ENCODE measurements at places on chromosomes 6 and 20.

GRCh38 chr6:166924531-166924930 is 31.8 kb downstream of the RNASET2 start:
- no peak for DNase-seq

- DNase-seq: no peak
Measured at GRCh38 chr6:157531169-157531985, 150.4 kb downstream of the ZDHHC14 start.

DNA sequence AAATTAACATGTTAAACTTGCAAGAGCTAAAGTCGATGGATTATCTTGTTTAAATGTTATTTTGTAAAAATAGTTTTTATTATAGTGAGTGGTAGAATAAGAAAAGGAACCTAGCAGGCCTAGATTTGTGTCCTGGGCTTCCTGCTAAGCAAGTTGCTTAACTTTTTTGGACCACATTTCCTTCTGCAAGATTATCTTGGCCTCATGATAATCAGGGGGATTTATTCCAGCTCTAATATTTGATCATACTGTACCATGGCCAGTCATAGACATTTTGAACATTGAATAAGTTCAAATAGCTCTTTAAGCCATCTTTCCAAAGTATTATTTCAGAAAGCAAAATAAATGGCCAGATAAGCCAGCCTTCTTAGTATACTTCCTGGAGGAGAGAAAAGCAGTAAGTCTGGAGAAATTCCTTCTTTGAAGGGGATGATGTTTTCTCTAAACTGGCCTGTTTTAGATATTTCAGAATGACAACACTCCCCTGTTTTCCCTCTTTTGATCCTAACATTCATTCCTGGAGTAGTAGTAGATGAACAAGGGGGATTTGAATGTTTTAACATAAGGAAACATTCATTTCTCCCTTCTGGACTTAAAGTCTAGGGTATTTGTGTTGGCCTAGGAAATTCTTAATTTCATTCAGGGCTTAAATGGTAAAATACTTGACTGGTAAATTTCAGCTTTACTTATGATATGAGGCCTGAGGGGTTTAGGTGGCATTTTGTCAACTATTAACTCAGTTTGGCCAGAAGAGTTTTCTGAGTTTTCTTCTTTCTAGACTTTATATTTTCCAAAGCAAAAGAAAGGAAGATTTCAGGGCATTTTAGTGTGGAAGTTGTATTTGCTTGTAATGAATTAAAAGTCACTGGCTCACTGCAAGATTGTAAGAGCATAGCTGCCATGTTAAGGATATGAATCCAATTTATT is 108.8 kb upstream of the SCGN start:
- DNase-seq: no peak

GRCh38 chr6:75409286-75409685 is 84.3 kb downstream of the FILIP1 start:
- DNase-seq: no peak

DNA sequence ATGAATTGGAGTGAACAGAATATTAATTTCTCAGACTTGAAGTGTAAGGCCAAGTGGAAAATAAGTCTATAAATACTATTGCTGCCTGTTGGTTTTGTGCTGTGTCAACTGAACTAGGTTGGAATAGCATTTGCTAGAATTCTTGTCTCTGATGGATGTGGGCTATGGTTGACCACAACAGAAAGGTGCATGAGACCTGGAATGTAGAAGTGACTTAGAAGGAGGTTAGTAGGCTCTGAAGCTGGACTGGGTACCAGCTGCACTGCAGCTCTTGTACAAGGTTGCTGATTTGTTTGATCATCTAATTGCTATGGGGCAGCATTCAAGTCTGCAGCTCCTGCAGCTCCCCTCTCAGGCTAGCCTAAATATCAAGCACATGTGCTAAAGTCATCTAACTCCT is 479.0 kb upstream of the NRSN1 start:
- DNase-seq: no peak

DNA sequence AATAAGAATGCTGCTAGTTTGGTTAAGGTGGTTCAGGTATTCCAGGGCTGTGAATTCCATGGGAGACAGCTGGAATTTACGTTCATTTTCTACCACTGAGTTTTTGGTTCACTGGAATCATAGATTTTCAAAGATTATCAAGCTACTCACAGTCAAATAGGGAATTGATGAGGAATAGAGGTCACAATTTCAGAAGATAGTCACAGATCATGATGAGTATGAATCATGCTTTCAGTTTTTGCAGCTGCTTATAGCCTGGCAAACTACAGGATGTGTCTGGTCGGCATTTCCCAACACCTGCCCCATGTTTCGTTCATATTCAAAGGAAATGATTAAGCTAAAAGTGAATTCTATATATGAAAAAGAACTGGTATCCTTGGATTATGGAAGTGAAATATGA is 58.7 kb downstream of the BCKDHB start:
- DNase-seq: peak; percentile 26

GRCh38 chr6:39852324-39852723 is 60.1 kb downstream of the DAAM2 start:
- no peak for DNase-seq

GRCh38 chr20:1654996-1655395 is 2.6 kb downstream of the SIRPG start:
- DNase-seq: peak; percentile 29

GRCh38 chr6:6972456-6972855 is 135.3 kb upstream of the RREB1 start:
- no peak for DNase-seq

DNA sequence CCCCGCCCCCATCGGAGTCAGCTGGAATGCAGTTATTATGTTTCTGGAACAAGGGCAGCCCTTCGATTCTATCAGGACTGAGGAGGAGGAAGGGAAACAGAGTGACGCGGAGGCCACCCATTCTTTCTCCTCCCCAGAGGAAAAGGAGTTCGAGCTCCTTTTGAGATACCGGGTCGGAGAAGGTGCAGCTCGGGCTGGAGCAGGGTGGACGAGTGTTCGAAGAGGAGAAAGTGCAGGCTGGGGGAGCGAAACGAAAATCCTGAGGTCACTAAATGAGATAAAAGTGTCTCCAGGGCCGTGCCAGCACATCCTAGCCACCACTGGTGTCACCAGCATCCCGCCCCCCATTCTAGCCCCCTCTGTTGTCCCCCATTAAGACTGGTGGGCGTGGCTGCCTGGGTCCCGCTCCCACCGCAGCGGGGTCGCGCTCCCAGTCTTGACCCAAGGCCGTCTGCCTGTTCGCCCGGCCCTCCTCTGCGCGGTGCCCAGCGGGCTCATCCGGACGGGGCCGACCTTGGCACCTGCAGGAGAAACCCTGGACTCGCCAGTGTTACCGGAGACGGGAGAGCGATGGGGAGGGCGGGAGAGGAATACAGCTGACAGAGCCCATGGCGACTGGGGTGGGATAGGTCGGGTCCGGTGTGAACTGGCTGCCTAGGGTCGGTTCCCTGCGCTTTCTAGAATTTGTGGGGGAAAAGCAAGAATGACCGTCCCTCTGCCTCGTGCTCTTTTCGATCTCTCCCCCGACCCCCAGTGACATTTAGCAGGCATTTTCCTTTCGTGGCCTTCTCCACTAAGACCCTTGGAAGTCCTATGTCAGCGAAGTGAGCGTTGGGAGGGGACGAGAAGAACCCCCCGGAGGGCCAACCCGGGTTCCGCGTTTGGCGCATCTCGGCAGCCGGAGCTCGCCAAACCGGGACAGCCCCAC is 16.2 kb downstream of the FOXA2 start:
- DNase-seq: no peak

DNA sequence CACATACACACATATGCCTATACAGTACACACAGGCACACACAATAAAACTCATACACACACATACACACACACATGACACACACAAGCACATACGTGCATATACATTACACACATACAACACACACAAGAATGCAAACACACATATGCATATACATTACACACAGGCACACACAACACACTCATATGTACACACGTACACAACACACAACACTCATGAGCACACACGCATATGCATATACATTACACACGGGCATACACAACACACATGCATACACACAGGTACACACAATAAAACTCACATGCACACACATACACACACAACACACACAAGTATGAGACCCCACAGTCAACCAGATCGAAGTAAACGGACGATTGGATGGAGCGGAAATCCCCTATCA is 238.2 kb downstream of the ERMARD start:
- DNase-seq: no peak

GRCh38 chr6:7267071-7267465 is 45.9 kb downstream of the SSR1 start:
- no peak for DNase-seq

DNA sequence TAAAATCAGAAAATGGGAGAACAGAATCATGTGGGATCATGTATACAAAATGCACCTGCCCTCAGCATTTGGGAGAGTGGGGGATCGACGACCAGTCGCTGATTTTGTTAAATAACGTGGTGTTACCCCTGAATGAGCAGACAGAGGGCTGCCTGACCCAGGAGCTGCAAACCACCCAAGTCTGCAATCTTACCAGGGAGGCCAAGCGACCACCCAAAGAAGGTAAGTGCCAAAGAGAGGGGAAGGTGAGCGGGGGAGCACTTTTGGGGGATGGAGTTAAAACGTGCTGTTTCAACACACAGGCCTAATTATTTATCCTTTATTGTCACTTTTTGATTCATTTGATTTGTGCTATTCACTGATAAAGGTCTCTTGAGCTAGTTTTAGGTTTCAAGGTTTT is 4.1 kb downstream of the ADGRB3 start:
- DNase-seq: no peak

DNA sequence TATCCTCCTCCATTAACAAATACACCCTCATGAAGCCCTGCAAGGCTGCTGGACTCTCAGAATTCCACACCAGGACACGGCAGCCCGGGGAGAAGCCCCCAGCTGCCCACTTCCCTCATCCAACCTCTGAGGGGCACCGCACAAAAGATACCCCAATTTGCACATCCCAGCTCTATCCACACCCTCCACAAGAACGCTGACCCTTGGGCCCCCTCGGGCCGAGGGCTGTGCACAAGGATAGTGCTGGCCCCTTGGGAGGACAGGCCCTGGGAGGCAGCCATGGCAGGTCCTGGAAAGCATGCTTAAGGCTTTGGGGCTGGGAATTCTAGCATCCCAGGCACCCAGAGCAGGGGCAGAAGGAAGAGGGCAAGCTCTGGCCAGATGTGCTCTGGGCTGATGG is 112.8 kb upstream of the PRND start:
- no peak for DNase-seq

DNA sequence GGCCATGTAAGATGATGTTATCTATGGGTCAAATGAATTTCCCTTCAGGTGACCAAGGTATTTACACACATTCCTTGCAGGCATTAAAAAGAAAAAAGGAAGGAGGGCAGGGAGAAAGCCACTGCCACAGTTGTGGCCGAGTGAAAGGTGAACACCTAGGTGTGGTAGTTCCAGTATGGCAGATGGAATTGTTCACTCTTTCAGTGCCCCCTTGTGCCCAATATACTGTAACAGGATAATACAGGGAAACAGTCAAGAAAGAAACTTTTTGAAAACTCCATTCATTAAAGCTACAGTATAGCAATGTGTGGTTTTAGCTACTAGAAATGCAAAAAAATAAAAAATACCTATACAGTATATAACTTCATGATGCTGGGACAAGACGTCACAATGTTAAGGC is 52.1 kb downstream of the BMP2 start:
- DNase-seq: no peak

DNA sequence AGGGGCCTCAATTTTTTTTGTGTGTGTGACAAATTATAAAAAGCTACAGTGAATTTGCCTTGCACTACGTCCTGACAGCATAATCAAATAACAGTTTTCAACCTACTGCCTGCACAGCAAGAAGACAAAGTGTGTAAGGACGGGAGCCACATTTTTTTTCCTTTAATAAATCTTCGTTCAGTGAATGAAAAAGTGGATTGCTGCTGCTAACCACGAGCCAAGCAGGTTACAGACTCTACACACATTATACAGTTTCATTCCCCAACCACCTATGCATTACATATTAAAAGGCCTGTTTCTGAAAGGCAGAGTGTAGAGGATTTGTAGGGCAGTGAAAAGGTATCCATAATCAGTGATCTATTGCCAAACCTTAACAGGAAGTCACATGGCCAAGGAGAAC is 570.0 kb upstream of the BTBD3 start:
- no peak for DNase-seq

DNA sequence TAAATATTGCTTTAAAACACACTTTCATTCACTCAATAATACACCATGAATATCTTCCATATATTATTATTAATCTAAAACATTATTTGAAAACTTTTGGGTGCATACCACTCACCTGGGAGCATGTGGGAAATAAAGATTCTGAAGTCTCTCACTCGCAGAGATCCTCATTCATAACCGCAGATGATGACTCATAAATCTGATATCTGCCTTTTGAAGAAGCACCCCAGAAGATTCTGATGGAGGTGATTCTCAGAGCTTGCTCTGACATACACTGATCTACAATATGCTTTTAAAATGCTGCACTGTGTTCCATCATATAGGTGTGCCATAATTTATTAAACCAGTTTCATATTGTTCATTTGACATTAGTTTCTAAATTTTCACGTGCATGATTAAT is 135.0 kb upstream of the SGK1 start:
- no peak for DNase-seq

- DNase-seq: no peak
Measured at GRCh38 chr6:162118706-162119105, 608.9 kb downstream of the PRKN start.

DNA sequence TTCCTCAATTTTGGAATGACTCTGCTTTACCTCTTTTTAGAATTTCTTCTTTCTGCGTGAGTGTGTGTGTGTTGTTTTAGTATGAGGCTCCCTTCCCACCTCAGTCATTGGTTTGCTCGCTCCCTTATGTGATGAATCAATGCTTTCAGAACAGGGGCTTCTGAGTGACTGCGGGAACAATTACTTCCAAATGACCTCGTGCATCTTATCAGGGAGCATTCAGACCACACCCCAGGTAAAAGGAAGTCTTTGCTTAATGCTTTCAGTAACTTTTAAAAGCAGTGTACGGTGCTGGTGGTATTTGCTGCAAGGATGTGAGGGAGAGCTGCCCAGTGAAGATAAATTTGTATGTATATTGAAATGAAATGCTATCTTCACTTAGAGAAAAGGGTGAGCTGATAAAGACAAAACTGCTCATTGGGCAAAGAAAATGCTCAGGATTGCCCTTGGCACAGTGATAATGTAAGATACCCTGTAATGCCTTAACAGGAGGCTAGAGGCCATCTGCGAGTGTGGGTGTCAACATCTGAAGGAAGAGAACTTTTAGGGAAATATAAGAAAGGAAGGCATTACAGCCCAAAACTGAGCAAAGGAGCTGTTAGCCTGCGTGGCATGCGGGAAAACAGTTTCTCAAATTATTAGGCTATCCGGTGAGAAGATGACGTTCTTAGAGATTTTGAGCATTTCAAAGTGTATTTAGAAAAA is at the start of gene MLIP:
TSS of gene MLIP (plus strand) at position 103 of the 705 bp plus-strand sequence. CDS start at position 140, 37 bp downstream.
- DNase-seq: no peak

- DNase-seq: no peak
Measured at GRCh38 chr6:165871571-165871970, 208.5 kb upstream of the PDE10A start.
